ENCODE measurements at places on chromosomes 2 and 18. TPM values are rescaled to one million over a fixed set of nuclear protein-coding genes. Genes with fewer than 3 reads are reported as not detected.
A peak's percentile ranks its signal among the peaks of the same experiment; 100 is the strongest.

Gene ALPG
- total RNA-seq, result not detected

Gene LYPD6
- total RNA-seq, result 1.5 TPM

DNA sequence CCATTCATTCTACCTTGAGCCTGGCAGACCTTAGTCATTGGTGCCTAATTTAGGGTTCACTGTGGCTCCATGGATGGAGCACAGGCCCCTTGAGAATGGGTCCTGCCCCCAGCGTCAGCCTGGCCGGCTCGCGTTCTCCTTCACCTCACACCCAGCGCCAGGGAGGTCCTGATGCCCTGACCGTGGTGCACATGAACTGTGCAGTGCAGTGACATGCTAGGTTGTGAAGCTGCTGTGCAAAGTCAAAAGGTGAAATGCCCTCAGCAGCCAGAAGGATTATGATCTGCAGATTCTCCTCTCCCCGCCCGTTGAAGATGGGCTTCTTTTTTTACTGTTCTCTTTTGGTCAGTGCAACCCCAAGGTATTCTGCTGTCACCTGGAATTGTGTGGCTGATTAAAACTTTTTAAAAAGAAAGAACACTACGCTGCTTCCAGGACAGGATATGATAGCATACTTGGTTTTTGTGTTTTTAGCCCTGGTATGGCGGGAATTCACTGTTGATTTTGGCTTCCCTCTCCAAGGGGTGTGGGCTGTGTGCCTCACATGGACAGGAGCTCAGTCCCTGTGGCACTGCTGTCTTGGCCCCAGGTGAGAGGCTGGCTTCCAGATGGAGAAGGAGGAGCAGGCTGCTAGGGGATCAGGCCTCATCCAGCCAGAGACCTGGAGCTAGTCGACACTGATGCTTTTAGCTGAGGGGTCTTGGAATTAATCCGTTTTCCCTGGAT is 49.4 kb upstream of the MCFD2 start:
- H3K4me3 ChIP-seq, result no peak overlapping the region
- H3K27me3 ChIP-seq, result no peaks in the 10 kb centered on the region
- peaks cover 3% of the 10 kb centered on the region for H3K4me1 ChIP-seq
- peak overlapping the region; percentile 26 for H3K27ac ChIP-seq
- no peaks in the 10 kb centered on the region for H3K36me3 ChIP-seq
- no peak for DNase-seq

GRCh38 chr2:49241501-49241900 is 87.2 kb upstream of the FSHR start:
- H3K27ac ChIP-seq, result no peak overlapping the region
- DNase-seq, result no peak
- H3K4me1 ChIP-seq, result no peaks in the 10 kb centered on the region
- H3K36me3 ChIP-seq, result no peaks in the 10 kb centered on the region
- no peak overlapping the region for H3K4me3 ChIP-seq
- no peaks in the 10 kb centered on the region for H3K27me3 ChIP-seq

DNA sequence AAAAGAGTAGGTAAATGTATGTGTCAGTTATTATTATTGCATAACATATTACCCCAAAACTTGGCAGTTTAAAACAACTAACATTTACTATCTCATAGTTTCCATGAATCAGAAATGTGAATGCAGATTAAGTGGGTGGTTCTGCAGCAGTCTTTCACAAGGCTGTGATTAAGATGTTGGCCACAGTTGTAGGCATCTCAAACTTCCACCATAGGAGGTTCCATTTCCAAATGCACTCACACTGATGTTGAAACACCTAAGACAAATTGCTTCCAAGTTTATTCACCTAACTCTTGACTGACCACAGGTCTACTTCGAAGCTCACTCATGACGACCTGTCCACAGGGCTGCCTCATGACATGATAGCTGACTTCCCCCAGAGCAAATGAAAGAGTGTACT is 360.8 kb downstream of the GRB14 start:
- H3K36me3 ChIP-seq, result no peaks in the 10 kb centered on the region
- H3K27ac ChIP-seq, result no peak overlapping the region
- no peak overlapping the region for H3K4me3 ChIP-seq

- H3K4me3 ChIP-seq, result no peak overlapping the region
- H3K4me1 ChIP-seq, result no peaks in the 10 kb centered on the region
- H3K36me3 ChIP-seq, result no peaks in the 10 kb centered on the region
- no peak overlapping the region for H3K27ac ChIP-seq
These were observed 241.3 kb downstream of the RBM43 start for GRCh38 chr2:151020411-151020810.

Gene SOX11
- not detected for total RNA-seq

- no peak overlapping the region for H3K4me3 ChIP-seq
- no peaks in the 10 kb centered on the region for H3K4me1 ChIP-seq
- H3K36me3 ChIP-seq, result no peaks in the 10 kb centered on the region
These were observed 2.8 kb downstream of the CYTIP start for GRCh38 chr2:157441072-157441454.

DNA sequence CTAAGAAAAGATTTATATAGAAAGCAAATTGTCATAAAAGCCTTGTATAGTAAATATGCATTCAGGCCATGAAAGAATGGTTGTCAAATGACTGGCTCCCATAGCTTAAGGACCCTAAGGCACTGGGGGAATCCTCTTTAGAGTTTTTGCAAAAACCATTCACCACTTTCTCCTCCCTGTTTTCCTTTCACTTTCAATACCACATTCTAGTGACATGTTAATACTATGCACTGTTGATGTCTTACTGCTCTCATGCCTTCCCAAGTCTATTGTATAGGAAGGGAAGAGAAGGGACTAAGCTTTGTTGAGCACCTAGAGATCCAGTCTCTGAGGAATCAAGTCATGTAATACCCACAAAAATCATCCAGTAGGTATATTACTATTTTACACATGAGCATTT is 383.0 kb upstream of the LRRTM1 start:
- H3K4me1 ChIP-seq, result no peaks in the 10 kb centered on the region
- DNase-seq, result no peak
- no peak overlapping the region for H3K4me3 ChIP-seq
- no peaks in the 10 kb centered on the region for H3K27me3 ChIP-seq
- H3K27ac ChIP-seq, result no peak overlapping the region
- H3K36me3 ChIP-seq, result no peaks in the 10 kb centered on the region

Gene CAPN14
- not detected for total RNA-seq

DNA sequence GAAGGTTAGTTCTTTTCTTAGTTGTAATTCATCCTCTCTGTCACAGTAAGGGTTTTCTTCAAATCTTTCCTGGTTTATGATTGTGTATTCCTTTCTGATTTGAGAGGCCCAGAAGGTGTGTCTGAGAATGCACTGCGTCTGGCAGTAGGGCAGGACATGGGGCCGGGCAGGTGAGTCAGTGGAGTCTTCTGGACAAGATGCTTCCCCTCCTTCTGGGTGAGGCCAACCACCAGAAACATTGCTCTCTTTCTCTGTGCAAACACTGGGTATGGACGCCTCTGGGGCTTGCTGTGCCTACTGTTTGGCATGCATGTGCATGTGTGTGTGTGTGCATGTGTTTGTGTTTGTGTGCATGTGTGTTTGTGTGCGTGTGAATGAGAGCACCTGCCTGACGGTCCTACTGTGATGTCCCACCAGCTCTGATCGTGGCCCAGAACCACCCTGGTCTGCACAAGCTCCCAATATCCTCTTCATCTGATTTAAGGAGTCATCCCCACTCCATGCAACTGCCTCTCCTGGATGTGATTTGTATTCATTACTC is 93.2 kb upstream of the DLX2 start:
- H3K4me1 ChIP-seq, result no peaks in the 10 kb centered on the region
- no peaks in the 10 kb centered on the region for H3K36me3 ChIP-seq
- H3K27me3 ChIP-seq, result no peaks in the 10 kb centered on the region
- no peak for DNase-seq

DNA sequence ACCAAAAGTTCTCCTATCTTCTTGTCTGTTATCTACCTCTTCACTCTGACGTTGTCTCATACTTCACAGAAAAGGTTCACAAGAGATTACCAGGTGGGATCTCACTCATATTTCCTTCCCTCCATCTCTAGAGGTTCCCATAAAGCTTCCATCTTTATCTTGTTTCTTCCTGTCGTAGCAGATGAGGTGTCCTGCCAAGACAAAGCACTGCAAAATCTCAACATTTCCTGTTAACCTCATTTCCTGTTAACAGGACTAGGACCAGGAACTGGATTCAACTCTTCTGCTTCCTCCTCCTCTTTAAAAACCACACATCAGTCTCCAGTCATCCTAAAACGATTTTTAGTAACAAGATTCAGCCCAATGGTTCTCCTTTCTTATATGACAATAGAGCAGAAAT is 512.8 kb upstream of the NRP2 start:
- DNase-seq, result no peak
- no peaks in the 10 kb centered on the region for H3K27me3 ChIP-seq
- no peaks in the 10 kb centered on the region for H3K36me3 ChIP-seq
- no peak overlapping the region for H3K27ac ChIP-seq
- no peak overlapping the region for H3K4me3 ChIP-seq

DNA sequence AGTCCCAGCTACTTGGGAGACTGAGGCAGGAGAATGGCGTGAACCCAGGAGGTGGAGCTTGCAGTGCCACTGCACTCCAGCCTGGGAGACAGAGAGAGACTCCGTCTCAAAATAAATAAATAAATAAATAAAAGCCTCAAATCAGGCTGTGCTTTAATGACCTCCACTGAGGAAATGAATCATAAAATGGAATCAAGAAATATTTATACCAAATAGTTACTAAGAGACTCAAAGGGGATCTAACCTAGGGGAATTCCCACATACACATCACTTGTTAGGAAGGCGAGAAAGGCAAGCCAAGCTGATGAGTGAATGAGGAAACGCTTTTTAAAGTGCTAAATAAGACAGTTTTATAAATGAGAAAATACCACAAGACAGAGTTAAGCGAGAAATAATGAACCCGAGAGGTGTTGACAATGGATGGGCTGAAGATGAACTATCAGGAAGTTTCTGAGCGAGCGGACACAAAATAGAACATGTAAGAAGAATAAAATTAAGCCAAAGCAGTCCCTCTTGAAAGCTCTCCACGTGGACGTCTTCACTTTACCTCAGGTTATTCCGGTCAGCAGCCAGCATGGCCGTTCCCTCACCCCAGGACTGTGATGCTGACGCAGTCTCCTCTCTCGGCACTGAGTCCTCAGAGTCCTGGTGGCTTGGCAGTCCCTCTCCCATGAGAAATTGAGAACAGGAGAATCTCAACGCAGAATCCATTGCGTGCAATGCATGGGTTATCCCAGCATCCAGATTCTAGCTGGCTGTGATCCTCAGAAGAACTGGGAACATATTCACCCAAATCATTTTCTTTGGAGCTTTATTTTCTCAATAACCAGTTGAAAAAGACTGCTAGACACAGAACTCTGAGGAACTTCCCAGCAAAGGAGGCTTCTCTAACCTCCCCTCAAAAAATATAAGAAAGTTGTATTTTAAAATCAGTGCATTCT is 22.3 kb downstream of the PXDN start:
- H3K27me3 ChIP-seq, result no peaks in the 10 kb centered on the region
- H3K27ac ChIP-seq, result peak overlapping the region; percentile 68
- H3K4me1 ChIP-seq, result peaks cover 4% of the 10 kb centered on the region
- DNase-seq, result peak; percentile 18
- no peaks in the 10 kb centered on the region for H3K36me3 ChIP-seq
- H3K4me3 ChIP-seq, result no peak overlapping the region

Gene NCKAP5
- not detected for total RNA-seq

Gene MEIS1
- total RNA-seq, result 339 TPM

DNA sequence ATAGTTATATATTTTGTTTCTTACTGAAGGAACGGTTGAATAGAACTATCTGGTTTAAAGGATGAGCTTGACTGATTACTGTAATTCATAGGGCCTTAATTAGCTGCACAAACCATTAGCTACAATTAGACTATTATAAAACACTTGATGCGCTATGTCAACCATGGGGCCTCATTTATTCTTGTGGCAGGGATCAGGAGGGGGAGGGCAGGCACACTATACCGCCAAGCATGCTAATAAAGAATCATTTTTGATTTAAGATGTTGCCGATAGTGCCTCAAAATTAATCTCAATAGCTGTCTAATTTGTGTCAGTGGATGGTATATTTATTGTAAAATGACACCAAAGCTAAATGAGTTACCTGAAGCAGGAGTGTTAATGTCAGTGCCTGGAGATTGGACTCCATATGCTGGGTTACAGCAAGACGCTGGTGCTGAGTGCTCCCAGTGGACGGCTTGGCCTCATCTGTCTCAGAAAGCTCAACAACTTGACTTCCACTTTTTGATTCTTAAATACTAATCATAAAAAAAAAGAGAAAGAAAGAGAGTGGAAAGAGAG is 1007.0 kb upstream of the CELF4 start:
- H3K4me1 ChIP-seq, result no peaks in the 10 kb centered on the region
- H3K4me3 ChIP-seq, result no peak overlapping the region
- no peak overlapping the region for H3K27ac ChIP-seq
- no peaks in the 10 kb centered on the region for H3K27me3 ChIP-seq
- no peaks in the 10 kb centered on the region for H3K36me3 ChIP-seq

Gene CFAP221
- total RNA-seq, result 5.0 TPM

- H3K4me3 ChIP-seq, result no peak overlapping the region
- no peak for DNase-seq
- H3K27me3 ChIP-seq, result no peaks in the 10 kb centered on the region
- H3K4me1 ChIP-seq, result no peaks in the 10 kb centered on the region
These were observed 260.0 kb downstream of the FSIP2 start for GRCh38 chr2:185998562-185999070.

GRCh38 chr2:219687272-219687671 is 59.8 kb downstream of the SLC4A3 start:
- no peaks in the 10 kb centered on the region for H3K4me1 ChIP-seq
- DNase-seq, result no peak
- no peak overlapping the region for H3K27ac ChIP-seq
- no peaks in the 10 kb centered on the region for H3K36me3 ChIP-seq

GRCh38 chr2:38494394-38494793 is 108.3 kb downstream of the HNRNPLL start:
- no peaks in the 10 kb centered on the region for H3K27me3 ChIP-seq
- no peak for DNase-seq
- H3K27ac ChIP-seq, result no peak overlapping the region
- no peak overlapping the region for H3K4me3 ChIP-seq
- H3K36me3 ChIP-seq, result no peaks in the 10 kb centered on the region
- H3K4me1 ChIP-seq, result no peaks in the 10 kb centered on the region

DNA sequence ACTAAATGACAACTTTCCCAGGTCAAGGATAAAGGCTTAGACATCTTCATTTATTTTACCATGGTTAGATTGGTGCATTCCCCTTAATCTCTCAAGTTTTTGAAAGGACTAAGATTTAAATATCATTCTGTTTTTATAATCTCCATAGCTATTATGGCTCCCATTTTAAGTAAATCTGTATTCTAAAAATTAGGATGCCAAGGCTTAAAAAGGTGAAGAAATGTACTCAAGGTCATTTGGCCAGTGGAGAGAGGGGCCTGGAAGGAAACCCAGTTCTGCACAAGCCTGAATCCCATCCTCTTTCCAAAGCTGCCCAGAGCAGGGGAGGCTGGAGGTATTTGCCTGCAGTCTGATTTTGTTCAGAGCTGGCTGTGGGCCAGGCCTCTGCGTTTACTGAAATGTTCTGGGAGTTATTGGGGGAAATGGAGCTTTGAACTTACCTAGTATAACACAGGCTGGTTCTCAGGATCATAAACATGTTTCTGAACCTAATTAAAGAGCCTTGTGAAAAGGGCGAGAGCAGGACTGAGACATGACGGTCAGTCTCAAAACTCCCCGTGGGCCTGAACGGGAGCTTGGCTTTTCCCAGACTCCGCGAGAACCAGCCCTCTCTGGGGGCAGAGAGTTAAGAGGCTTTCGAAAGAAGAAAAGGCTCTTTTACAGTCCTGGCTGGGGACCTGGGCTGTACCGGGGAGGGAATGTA is 85.6 kb downstream of the DDX1 start:
- DNase-seq, result no peak
- H3K36me3 ChIP-seq, result no peaks in the 10 kb centered on the region
- H3K4me1 ChIP-seq, result no peaks in the 10 kb centered on the region
- H3K4me3 ChIP-seq, result no peak overlapping the region
- no peak overlapping the region for H3K27ac ChIP-seq

Gene TEX44
- not detected for total RNA-seq

Gene RUFY4
- total RNA-seq, result 0.07 TPM

Measured in uterus (tissue), 4 donors.